Stimulated activated CD8-positive, alpha-beta memory T cell treated with anti-CD3 and anti-CD28 coated beads, Interleukin-15, amount 100 ng/mL, for 48 hours (primary cell): ENCODE measurements at places on chromosomes 1 and 21.

- DNase-seq = no peak
These were observed 2.6 kb downstream of the CROCC start for GRCh38 chr1:16924216-16924918.

- no peak for DNase-seq
These were observed 17.8 kb upstream of the FAM131C start for GRCh38 chr1:16091296-16091695.

DNA sequence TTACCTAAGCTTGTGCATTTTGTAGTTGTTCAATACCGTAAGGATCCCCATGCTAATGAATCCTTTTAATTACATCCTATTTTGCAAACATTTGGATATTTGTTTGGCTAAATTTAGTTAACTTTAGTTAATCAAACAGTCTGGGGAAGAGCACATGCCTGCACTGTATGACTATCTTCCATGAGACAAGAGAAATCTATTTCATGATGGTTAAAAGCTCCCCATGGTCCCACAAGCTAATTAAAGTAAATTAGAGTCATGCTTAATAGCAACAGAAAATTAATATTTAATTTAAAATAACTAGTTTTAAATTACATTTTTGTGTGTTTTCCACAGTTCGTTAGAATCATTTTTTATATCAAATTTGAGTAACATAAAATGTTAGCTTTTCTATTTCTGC is 95.4 kb upstream of the S1PR1 start:
- DNase-seq = no peak

DNA sequence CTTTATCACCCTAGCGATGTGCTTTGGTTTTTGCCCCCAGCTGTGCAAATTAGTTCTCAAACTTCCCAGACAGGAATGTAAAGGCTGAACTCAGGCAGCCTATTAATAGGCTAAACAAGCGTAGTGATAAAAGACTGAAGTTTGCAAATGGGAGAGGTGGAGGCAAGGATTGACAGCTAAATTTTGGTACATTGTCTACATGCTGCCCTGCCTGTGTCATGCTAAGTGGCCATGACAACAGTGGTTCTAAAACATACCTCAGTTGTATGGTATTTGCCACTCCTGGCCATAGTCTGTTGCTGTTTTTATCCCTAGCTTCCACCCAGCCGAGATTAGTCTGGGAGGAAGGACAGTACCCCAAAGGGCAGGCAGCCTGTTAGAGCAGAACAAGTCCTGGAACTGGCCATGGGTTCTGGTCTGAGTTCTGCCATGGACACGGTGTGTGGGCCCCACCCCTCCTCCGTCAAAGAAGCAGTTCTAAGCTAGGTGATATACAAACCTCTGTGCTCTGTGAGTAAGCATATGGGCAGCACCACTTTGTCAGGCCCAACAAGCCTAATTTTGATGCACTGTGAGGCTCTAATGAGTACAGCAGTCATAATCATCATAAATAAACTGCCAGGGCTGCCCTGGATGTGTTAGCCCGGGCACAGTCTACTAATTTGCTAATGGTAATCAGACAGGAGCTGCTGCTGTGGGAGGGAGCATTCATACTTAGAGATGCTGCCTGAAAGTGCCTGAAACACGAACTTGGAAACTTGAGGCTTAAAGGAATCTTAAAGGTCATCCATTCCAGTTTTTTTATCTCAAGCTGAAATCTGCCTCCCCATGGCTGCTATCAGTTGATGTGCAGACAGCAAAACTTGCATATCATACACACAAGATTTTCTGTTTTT is 177.1 kb downstream of the HHAT start:
- DNase-seq = no peak

DNA sequence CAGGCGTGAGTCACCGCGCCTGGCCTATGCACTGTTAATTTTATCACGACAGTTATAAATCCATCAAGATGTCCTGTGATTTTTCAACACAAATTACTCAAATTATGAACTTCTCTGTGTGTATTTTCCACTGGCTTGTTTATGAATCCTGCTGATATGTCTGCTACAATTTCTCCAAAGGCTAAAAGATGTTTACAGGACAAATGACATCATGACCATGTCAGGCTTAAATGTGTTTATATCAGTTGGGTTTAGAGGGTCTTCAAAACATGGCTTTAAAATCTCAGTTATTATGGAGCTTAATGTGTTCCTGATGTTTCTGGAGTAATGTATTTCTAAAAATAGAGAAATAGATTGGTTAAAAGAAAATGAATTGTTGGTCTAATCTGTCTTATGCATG is 44.0 kb upstream of the ERG start:
- DNase-seq = no peak

GRCh38 chr1:244236101-244236500 is 185.0 kb downstream of the ZBTB18 start:
- DNase-seq = no peak

- DNase-seq = no peak
These were observed 20.3 kb upstream of the IFI16 start for GRCh38 chr1:158989424-158989823.

GRCh38 chr1:197062692-197063091 is 4.4 kb downstream of the F13B start:
- no peak for DNase-seq

DNA sequence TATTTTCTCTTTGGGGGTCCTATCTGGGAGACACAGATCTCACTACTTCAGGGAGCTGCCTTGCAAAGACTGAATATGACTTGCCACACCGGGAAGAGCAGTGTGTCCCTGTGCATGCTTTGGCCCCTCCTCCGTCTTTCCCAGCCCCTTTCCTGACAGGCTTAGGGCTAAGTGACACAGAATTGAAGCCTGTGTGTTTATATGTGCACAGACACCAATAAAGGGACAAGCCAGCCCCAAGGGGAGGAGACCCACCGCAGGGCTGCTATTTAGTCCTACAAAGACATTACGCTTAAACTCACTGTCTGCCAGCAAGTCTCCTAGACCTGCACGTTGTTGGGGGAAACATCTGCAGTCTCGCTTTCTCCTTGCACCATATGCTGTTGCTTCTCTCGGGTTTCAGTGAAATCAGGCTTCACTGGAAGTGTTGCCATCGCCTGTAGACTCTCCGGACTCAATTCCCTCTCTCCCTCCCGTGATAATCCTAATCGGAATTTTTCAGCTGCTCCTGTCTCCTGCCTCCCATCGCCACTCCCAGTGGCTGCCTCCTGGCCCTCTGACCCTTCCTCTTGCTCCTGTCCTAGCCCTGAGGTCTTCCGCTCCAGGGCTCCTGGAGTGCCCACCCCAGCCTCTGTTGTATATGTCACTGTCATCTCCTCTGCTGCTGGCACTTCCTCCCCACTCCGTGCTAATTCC is 58.5 kb upstream of the LRRC53 start:
- DNase-seq = no peak

GRCh38 chr1:44646261-44647110 is 27.8 kb downstream of the TMEM53 start:
- no peak for DNase-seq

DNA sequence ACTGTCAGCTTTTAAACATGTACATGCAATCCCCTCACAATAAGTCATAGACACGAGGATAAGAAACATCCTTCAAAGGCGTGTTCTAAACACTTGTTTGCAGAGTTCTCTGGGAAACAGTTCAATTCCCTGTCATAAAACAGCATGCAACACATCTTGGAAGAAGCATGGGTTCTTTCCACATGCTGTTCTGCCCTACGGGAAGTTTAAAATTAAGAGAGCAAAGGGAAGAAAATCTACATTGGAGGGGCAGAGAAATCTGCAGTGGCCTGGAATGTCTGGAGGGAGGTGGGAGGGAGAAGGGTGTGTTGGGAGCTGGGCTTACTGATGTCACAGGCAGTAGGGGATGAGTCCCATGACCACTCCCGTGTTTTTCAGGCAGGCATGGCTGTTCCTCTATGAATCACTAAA is 98.3 kb upstream of the SLC2A1 start:
- no peak for DNase-seq

DNA sequence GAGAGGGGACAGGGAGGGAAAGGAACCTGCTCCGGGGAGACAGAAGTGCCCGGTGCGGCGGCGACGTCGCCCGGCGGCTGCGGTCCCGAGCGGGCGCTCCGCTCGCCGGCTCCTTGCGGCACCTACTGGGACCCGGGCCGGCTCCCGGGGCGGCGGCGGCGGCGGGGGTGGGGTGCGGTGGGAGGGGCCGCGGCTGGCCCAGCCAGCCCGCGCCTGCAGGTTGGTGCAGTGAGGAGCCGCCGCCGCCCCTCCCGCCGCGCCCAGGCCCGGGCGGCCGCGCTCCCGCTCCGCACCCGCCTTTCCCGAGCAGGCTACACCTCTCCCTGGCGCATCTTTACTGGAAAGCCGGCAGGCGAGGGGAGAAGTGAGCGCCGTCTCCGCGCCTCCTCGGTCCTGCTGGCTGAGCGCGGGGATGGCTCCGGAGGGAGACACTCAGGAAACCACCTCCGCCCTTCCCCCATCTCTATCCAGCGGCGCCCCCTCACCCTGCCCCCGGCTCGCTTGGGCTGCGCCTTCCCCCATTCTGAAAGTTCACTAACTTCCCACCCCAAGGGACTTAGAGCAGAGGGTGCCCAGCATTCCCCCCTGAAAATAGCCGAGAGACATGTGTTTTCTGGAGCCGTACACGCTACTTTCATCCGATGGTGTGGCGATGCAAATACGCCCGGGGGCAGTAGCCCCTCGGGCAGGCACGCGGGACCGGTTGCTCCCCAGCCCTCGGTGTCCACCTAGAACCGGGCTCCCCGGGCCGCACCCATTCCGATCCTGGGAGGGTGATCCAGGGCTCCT is at the start of gene PLD5:
PLD5 (minus strand) TSS at position 127 of the 789 bp plus-strand sequence.
- DNase-seq = no peak

GRCh38 chr1:89587729-89588161 is 45.2 kb upstream of the LRRC8C start:
- no peak for DNase-seq

- no peak for DNase-seq
These were observed 2.0 kb upstream of the FAM131C start for GRCh38 chr1:16075337-16076030.

DNA sequence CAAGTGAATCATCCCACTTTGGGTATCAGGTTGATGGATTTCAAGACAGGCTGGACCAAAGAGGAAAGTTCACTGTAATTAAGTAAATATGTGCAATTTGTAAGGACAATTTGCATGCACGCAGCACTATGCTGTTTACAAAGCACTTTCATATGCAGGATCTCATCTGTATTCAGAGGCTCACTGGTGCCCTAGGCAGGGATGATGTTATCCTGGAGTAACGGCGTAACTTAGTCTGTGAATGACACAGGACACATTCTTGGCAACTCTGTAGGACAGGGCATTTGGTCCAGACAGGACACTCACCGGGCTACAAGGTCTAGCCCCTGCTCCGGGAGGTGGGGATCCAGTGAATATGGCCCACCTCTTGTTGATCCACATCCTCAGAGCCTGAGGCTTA is 365.4 kb upstream of the DUSP10 start:
- DNase-seq = no peak

GRCh38 chr1:225845571-225846259 is 35.8 kb downstream of the EPHX1 start:
- no peak for DNase-seq

- no peak for DNase-seq
These were observed 49.0 kb upstream of the NADK start for GRCh38 chr1:1827089-1827848.

DNA sequence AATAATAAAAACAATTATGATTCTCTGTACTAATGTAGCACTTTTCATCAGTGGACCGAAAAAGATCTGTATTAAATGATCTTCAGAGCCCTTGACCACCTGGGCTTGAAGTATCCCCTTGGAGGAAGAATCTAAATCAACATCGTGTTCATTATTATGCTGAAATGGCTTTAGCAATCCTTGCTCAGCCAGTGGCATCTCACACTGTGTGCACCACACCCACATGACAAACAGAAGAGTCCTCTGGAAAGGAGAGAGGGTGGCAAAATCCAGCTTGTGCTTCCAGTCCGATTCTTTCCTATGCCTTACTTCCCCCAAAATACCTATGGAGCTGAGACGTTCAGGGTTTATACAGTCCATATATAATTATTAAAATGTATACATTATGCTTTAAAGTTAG is 318.5 kb upstream of the RUNX1 start:
- no peak for DNase-seq

DNA sequence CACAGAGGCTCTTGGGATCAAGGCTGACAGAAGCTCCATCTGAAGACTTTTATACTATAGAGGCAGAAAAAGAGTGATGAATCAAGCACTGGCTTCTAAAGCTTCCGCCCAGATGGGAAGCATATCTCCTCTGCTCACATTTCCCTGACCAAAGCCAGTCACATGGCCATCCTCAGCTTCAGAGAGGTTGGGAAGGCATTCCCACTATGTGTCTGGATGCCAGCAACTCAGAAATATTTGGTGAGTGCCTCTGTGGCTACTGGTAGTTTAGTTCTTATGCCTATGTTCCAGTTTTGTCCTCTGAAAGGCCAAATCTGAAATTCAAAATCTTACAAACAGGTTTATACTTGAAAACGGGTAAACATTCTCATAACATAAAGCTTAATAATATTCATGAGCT is 9.9 kb upstream of the DISC1 start:
- DNase-seq = no peak

- peak; percentile 66 for DNase-seq
These were observed 60.0 kb upstream of the ATP5PO start for GRCh38 chr21:33975548-33976081.

GRCh38 chr1:76835203-76835602 is 32.1 kb upstream of the ST6GALNAC5 start:
- DNase-seq = no peak

- DNase-seq = no peak
These were observed 30.2 kb upstream of the RGS8 start for GRCh38 chr1:182714546-182714945.

DNA sequence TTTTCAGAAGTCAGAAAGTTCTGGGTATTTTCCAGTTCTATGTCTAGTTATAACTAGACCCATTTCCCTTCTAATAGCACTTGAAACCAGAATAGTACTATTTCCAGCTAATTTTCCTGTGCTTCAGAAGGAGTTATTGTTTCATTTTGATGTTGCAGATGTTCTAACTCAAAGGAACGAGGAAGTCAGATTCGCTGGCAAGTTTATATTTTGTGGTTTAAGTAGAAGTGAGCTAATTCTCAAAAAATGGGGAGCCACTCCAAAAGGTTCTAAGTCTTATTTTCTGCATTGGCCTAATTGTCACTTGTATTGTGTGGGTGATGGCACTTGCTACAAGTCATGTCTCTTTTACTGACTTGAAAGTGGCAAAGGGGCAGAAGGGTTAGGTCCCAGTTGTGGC is 18.1 kb downstream of the CCDC185 start:
- no peak for DNase-seq
